ENCODE measurements at places on chromosomes 12 and 14. TPM values are rescaled to one million over a fixed set of nuclear protein-coding genes. Genes with fewer than 3 reads are reported as not detected.

The PMCH gene
- not detected for polyA plus RNA-seq

The GNG2 gene
- 2.4 TPM for polyA plus RNA-seq

The CLEC2B gene
- polyA plus RNA-seq, result 0.17 TPM

The LACRT gene
- polyA plus RNA-seq, result not detected

The ASIC1 gene
- polyA plus RNA-seq, result 6.7 TPM

The PRKD1 gene
- 2.9 TPM for polyA plus RNA-seq

The RBP5 gene
- 0.25 TPM for polyA plus RNA-seq

The P2RX7 gene
- not detected for polyA plus RNA-seq

The INHBC gene
- not detected for polyA plus RNA-seq

The TPPP2 gene
- polyA plus RNA-seq, result not detected

The RIMBP2 gene
- polyA plus RNA-seq, result not detected

The RNU4-1 gene
- polyA plus RNA-seq, result not detected

The HOXC10 gene
- 2.1 TPM for polyA plus RNA-seq

The PELI2 gene
- polyA plus RNA-seq, result 0.79 TPM

Data from A549 (cell line).